EH (cell line): ENCODE measurements at places on chromosomes 7 and 10.

DNA sequence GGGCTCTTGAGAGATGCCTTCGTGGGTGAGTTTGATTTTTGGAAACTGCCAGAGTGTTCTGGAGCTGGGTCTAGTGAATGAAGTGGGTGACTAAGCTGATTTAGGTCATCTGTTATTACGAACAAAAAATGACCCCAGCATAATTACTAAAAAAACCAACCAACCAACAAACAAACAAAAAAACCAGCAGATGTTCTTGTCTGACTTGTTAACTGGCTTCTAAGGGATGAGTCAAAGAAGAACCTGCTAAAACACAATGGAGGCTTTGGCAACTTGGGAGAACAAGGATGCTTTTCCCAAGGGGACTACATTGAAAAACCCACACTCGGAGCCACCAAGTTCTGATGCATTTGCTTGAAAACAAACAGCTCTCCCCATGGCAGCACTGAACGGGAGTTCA lies 11.5 kb downstream of the TACR2 start:
- DNase-seq, result no peak

- DNase-seq, result no peak
Measured at GRCh38 chr10:89002226-89002978, 11.8 kb downstream of the FAS start.

GRCh38 chr7:106165337-106165736 lies 53.2 kb upstream of the SYPL1 start:
- peak; percentile 44 for DNase-seq

DNA sequence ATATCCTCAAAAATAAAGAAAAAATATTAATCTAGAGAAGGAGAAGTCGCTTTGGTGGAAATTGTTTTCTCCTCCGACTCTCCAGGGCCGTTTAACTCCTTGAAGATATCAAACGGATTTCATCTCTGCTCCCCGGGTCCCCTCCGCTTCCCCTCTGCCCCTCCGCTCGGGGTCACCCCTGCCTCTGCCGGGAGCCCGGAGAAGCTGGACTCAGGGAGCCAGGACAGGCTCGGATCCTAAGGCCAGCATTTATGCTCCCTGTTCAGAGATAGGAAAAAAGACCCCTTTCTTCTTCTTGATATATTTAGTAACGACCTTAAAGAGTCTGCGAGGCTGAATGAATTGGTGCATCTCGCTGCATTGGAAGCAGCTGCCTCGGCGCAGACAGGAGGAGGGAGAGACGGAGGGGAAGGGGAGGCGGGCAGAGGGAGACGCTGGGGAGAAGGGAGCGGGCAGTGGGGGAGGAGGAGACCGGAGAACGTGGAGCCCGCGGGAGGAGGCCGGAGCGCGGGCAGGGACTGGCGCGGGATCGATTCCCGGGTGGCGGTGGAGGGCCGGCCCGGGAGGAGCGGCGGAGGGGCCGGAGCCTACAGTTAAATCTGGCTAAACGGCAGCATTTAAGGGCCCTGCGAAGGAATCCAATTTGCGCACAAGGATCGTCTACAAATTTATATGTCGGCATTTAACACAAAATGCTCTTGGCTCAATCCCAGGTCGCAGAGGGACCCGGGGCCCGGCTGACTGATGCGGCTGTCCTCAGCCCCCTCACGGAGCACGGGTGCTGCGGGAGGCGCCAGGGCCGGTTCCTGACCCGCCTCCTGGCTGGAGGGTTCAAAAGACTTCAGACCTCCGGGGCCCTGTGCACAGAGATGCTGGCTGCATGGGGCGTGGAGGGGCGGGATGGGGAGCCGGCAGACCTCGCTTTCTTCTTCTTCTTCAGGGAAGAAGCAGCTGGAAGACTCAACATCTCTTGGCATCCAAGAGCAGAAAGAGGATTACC lies 55.6 kb downstream of the CRTAC1 start:
- no peak for DNase-seq

GRCh38 chr10:73731588-73732375 lies 12.4 kb upstream of the SEC24C start:
- DNase-seq, result no peak

GRCh38 chr7:983004-983615 lies at the start of gene CYP2W1:
Gene CYP2W1 (plus strand): TSS chr7:983181. CDS start chr7:983212, 31 bp downstream.
- no peak for DNase-seq

- DNase-seq, result peak; percentile 55
Measured at GRCh38 chr10:79202188-79203013, 133.6 kb downstream of the ZMIZ1 start.

DNA sequence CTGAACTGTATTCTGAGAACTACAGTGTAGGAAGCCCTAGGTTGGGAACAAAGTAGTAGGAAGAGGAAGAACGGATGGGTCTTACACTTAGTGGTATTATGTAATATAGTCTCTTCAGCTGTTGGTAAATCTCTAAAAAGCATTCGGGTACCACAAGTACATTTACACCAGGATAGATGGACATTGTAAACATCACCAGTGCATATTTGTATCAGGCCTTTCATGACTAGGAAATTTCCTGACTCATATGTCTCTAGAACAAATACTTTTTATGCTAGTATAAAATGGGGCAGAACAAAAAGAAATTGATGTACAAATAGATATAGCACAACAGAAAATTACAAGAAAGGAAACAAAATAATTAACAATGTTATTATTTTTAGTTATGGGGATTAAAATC lies 21.5 kb upstream of the OR6B1 start:
- no peak for DNase-seq

DNA sequence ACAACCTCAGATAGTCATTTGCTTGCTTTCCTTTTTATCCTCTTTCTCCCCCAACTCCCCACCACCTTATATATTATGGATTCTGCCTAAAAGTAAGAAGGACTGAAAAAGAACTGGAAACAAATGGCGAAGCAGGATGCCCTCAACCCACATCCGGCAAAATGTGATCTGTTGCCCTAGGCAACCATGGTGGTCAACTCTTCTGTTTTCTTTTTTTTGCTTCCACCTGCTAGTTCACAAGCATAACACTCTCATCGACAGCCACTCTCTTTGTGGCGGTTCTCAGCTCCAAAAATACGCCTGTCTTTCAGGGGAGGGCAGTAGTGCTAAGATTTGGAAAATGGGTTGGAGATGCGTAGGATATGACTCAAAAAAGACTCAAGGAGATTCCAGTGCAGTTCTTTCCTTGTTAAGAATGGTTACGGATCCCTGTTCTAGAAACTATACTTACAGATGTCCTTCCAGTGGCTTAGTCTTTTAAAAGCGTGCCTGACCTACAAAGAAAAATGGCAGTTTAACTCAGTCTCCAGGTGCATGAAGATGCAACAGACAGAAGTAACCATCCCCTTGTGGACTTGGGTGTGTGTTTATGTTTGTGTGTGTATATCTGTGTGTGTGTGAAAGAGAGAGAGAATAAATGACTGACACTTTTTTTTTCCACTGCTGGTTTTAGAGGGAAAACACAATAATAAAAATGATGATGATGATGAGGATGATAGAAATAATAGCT lies 10.7 kb downstream of the APBB1IP start:
- DNase-seq, result no peak

GRCh38 chr10:80260295-80261243 lies 28.9 kb downstream of the MAT1A start:
- peak; percentile 31 for DNase-seq

- no peak for DNase-seq
Measured at GRCh38 chr7:134636008-134636449, 10.6 kb upstream of the BPGM start.

DNA sequence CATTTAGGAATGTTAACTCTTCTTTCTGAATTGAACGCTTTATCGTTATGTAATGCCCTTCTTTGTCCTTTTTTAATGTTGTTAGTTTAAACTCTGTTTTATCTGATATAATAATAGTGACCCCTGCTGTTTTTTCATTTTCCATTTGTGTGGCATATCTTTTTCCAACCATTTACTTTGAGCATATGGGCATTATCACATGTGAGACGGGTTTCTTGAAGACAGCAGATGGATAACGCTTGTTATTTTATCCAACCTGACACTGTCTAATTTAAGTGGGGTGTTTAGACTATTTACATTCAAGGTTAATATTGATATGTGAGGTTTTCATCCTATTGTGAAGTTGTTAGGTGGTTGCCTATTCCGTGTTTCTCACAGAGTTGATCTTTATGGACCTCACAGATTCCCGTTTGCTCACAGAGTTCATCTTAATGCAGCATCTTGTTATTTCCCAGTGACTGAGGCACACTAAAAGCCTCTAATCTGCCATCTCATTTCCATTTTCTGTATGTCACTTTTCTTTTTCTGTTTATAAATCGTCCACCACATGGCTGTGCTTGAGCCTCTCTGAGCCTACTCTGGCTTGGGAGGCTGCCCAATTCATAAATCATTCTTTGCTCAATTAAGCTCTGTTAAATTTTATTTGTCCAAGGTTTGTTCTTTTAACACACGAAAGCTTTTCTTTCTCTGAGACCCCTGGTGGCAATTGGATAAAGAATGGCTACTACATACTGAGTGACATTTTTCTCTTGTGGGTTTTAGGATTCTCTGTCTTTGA lies 286.2 kb downstream of the HTR7 start:
- DNase-seq, result no peak

- no peak for DNase-seq
Measured at GRCh38 chr7:90747516-90747915, 151.4 kb downstream of the CDK14 start.

DNA sequence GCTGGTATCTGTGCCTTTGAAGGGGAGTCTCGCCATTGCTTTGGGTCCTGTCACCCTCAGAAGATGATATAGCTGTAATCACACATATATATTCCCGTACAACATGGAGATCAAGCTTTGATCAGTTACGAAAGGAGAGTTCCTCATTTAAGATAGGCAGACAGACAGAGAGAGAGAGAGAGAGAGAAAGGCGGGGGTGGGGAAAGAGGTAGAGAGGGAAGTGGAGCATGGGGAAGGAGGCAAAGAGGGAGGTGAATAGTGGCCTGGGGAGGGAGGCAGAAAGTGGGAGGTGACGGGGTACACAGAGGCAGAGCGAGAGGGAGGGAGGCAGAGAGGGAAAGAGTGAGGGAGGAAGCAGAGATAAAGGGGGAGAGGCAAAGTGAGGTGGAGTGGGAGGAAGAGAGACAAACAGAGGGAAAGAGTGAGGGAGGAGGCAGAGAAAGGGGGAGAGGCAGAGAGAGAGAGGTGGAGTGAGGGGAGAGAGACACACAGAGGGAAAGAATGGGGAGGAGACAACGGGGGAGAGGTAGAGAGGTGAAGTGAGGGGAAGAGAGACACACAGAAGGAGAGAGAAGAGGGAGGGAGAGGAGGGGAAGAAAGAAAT lies 44.6 kb upstream of the C1QL3 start:
- DNase-seq, result no peak

DNA sequence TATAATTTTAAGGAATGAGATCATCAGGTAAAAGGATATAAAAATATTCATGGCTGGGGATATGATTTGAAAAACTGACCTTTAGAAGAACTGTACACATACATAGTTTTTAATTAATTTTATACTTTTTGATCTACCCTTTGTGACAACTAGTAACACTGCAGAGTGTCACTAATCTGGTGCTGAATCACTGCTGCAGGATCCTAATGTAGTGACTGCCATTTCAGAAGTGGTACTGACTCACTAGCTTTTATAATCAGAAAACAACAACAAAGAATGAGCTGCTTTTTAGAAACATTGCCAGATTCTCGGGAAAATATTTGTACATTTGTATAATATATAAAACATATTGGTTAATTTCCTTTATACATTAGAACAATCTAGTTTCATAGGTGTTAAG lies 110.4 kb downstream of the HIPK2 start:
- DNase-seq, result no peak

GRCh38 chr7:151736403-151736909 lies 140.5 kb downstream of the PRKAG2 start:
- peak; percentile 97 for DNase-seq

GRCh38 chr10:130425169-130425568 lies 289.0 kb downstream of the GLRX3 start:
- DNase-seq, result no peak

DNA sequence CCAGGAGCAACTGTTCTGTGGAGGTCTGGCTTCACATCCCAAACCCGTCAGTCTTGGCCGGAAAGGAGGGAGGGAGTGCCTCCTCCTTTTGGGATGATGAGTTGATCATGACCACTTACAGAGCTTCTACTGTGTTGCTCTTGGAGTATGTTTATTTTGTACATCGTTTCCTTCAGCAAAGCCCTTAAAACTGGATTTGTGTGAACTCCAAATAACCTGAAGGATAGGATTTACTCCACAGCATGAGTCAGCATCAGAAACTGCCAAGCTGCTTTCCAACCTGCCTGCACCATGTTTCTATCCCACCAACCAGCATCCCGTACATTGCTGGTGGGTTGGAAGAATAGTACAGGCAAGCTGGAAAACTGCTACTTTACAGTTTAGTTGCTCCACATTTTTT lies 3.5 kb downstream of the CCDC201 start:
- peak; percentile 73 for DNase-seq

- DNase-seq, result no peak
Measured at GRCh38 chr7:13508586-13508985, 480.9 kb downstream of the ETV1 start.

DNA sequence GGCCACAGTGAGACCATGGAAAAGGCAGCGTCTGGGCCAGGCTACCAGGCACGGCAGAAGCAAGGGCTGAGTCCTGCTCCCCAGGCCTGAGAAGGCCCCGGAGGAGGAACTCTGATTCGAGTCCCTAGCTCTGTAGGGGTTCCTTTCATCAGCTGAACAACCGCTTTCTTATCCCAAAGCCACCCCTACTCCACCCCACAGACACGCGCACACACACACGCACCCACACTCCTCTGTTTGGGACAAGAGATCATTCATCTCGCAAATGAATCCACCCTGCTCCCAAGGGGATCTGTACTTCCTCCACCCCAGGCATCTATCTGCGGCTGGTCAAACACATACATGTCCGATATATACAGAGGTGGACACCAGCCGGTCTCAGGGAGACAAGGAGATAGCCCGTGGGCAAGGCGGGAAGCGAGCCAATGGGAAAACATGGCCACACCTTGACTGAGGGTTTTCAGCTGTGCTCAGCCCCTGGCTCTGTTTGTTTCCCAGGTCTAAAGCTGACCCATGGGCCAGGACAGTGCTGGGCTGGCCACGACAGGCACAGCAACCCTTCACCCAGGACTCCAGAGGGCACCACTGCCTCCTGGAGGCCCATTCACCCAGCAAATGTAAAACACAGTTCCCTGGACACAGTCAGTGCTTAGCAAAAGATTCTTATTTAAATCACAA lies 7.3 kb downstream of the ZCCHC24 start:
- no peak for DNase-seq

DNA sequence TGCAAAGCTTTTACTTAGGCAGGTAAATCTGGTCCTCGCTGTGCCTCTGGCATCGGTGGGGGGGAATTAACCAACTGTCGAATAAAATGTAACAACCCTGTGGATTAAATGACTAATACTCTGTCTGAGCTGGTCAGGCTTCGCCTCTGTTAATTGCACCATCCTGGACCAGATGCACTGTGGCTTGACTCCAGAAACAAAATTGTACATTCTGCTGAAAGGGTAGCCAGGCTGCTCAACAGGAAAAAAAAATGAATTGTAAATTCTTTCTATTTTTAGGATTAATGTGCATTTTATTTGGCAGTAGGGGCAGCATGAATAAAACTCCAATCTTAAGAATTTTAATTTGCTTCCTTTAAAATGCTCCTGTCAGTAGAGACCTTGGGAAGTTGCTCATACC lies 389.4 kb downstream of the SORCS1 start:
- DNase-seq, result no peak
